ENCODE measurements at places on chromosomes 1 and 21.

- no peak for DNase-seq
These were observed 9.1 kb downstream of the SWT1 start for GRCh38 chr1:185166106-185166505.

- no peak for DNase-seq
These were observed 16.7 kb upstream of the DISP1 start for GRCh38 chr1:222798116-222798515.

DNA sequence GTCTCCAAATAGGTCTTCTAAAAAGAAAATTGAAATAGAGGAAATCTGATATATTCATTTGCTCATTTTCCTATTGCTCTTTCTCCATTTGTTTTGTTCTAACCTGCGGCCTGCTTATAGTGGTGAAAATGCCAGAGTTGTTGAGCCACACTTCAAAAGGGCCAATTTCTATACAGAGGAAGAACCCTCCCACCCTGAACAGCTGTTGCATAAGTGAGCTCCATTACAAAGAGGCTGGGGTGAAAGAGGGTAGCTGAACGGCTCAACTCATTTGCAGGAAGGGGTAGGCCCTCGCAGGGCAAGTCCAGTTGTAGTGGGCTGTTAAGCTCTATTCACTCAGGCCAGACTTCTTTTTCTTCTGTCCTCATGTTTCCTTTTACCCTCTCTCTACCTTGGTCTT lies 8.8 kb downstream of the ADCY10 start:
- DNase-seq: no peak

- no peak for DNase-seq
These were observed 83.3 kb upstream of the PGBD5 start for GRCh38 chr1:230509281-230509977.

GRCh38 chr1:212396638-212397037 lies 18.0 kb downstream of the PACC1 start:
- no peak for DNase-seq

GRCh38 chr1:116322752-116323405 lies 50.2 kb upstream of the ATP1A1 start:
- DNase-seq: no peak

DNA sequence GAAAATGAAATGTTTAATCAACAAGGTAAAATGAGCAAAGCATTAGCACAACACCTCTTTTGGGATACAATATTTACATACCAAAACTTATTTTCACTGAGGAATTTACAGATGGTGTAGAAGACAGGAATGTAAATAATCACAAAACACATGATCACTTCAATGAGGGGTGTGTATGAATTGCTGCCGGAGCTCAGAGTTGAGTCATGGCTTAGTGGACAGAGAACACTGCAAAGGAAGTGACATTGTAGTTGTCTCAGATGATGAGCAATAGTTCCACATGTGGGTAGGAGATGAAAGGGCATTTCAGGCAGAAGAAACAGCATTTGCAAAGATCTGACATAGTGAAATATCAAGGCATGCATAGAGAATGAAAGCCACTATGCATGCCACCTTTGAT lies 5.6 kb upstream of the KPRP start:
- no peak for DNase-seq

GRCh38 chr1:36740446-36740845 lies 257.7 kb upstream of the CSF3R start:
- DNase-seq: no peak

GRCh38 chr21:45971616-45972352 lies 9.8 kb upstream of the COL6A1 start:
- DNase-seq: no peak
